ENCODE measurements at places on chromosomes 1 and 21. TPM values are rescaled to one million over a fixed set of nuclear protein-coding genes. Genes with fewer than 3 reads are reported as not detected.

The PALMD gene
- 5.6 TPM for total RNA-seq

- no peak for DNase-seq
- H3K4me3 ChIP-seq, result no peak overlapping the region
These were observed 732.9 kb downstream of the RWDD3 start for GRCh38 chr1:95966866-95967265.

The RAB25 gene
- total RNA-seq, result not detected

DNA sequence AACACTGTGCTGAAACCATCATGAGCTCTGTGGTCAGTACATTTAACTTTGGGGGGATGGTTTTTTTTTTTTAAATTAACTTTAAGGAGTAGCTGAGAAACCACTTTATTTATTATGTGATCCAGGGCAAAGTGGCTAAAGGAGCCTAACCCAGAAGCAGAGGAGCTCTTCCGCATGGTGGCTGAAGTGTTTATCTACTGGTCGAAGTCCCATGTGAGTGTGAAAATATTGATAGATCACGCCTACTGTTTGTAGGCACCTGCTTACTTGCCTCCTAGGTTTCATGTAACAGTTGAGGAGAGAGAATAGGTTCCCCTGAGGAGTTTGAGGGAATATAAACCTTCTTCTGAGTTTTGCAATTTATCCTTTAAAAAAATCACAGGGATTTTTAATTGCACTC lies 181.4 kb downstream of the ZP4 start:
- H3K4me1 ChIP-seq, result no peaks in the 10 kb centered on the region
- H3K4me3 ChIP-seq, result no peak overlapping the region
- H3K27me3 ChIP-seq, result no peaks in the 10 kb centered on the region

The TFF3 gene
- not detected for total RNA-seq

DNA sequence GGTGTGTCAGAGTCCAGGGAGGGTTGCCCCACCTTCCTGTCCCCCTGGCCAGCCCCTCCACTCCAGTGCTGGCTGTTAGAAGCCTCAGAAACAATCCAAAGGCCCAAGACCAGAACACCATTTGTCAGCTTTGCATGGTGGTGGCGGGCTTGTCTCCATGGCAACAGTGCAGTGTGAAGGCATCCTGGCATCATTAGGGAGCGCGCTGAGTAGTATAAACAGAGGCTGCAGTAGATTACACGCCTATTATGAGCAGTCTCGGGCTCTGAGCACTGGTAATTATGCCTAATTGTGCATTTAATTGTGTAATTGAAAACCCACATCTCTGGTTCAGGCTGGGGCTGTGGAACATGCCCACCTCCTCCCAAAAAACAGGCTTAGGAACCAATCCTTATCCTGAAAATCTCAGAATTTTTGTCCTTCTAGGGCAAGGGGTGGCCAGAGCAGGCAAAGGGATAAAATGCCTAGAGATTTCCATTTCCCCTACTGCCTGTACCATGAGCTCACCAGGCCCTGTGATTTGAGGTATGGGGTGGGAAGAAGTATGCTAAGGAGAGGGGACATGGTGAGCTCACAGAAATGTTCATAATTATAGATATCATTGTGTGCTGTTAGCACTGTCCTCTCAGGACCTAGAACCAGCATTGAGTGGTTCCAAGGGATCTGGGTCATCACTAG lies 11.7 kb downstream of the NKAIN1 start:
- H3K27ac ChIP-seq, result no peak overlapping the region
- no peak for DNase-seq
- no peak overlapping the region for H3K4me3 ChIP-seq
- no peaks in the 10 kb centered on the region for H3K4me1 ChIP-seq
- no peaks in the 10 kb centered on the region for H3K36me3 ChIP-seq
- peaks cover 17% of the 10 kb centered on the region for H3K27me3 ChIP-seq

The BTG2 gene
- total RNA-seq, result 14.7 TPM

DNA sequence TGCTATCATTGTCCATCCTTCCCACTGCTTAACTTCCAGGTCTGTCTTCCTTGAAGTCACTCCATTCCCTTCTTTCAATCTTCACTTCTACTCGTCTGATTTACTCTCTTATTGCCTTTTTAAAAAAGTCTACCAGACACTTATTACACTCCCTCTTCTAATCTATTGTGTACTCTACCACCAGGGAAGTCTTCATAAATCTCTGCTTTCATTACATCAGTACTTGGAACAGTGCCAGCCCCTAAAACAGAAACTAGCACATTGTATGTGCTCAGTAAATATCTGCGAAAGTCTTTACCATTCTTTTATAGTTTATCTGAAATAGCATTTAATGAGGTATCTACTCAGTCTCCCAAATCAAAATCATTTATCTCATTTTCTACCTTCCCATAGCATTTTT lies 236.4 kb downstream of the USH2A start:
- no peaks in the 10 kb centered on the region for H3K27me3 ChIP-seq
- DNase-seq, result no peak
- no peaks in the 10 kb centered on the region for H3K36me3 ChIP-seq
- no peaks in the 10 kb centered on the region for H3K4me1 ChIP-seq

The LGR6 gene
- total RNA-seq, result not detected

- H3K4me3 ChIP-seq, result no peak overlapping the region
- no peak overlapping the region for H3K27ac ChIP-seq
- H3K36me3 ChIP-seq, result peaks cover 22% of the 10 kb centered on the region
- H3K4me1 ChIP-seq, result no peaks in the 10 kb centered on the region
- no peak for DNase-seq
These were observed 24.5 kb downstream of the OSCP1 start for GRCh38 chr1:36425791-36426190.

The SPRR2E gene
- not detected for total RNA-seq

GRCh38 chr1:220957233-220957605 lies 78.0 kb downstream of the HLX start:
- no peak for DNase-seq
- H3K27ac ChIP-seq, result peak overlapping the region; percentile 99
- H3K4me1 ChIP-seq, result peaks cover 50% of the 10 kb centered on the region
- no peaks in the 10 kb centered on the region for H3K36me3 ChIP-seq
- H3K4me3 ChIP-seq, result peak overlapping the region; percentile 29
- H3K27me3 ChIP-seq, result no peaks in the 10 kb centered on the region

The OR14K1 gene
- total RNA-seq, result 0.36 TPM

The GNG5 gene
- total RNA-seq, result 23.5 TPM

GRCh38 chr1:4710592-4711415 lies 56.4 kb downstream of the AJAP1 start:
- H3K4me1 ChIP-seq, result no peaks in the 10 kb centered on the region
- H3K27ac ChIP-seq, result no peak overlapping the region
- no peak for DNase-seq
- no peaks in the 10 kb centered on the region for H3K36me3 ChIP-seq
- no peaks in the 10 kb centered on the region for H3K27me3 ChIP-seq

Data from osteoblast (primary cell).